ENCODE measurements at places on chromosomes 11 and 22.

GRCh38 chr11:117171404-117172061, 7.0 kb upstream of the SIDT2 start:
- no peak for DNase-seq

GRCh38 chr11:57274904-57275498, 38.0 kb upstream of the APLNR start:
- DNase-seq: no peak

DNA sequence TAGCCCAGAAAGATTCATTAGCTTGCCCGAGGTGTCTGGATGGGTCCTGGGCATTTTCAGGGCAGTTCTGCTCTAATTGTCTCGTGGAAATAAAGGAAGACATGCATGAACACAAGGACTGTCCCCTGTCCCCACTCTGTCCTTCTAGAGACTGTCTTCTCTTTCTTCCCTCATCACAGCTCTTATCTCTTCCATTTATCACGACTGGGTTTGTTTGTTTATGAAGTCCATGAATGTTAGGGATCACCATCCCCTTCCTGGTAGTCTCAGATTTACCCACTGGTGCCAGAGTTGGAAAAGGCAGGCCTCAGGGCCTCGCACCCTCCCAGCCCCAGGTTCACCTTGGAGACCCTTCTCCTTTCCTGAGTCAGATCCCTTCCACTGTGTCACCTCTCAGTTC, 134.8 kb downstream of the PARVA start:
- DNase-seq: no peak

DNA sequence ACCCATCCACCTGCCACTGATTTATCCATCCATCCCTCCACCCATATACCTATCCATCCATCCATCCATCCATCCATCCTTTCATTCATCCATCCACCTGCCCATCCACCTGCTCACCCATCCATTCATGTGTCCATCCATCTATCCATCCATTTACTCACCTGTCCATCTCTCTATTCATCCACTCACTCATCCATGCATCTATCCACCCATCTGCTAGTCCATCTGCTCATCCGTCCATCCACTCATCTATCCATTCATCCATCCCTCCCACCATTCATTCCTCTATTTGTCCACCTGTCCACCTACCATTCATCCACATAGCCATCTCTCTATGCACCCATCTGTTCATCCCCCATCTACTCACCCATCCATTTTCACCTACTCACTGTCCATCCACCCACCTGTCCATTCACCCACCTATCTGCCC, 48.6 kb upstream of the CCDC188 start:
- DNase-seq: no peak

GRCh38 chr11:2521733-2522630, 77.2 kb downstream of the KCNQ1 start:
- DNase-seq: no peak

- no peak for DNase-seq
These were observed 27.4 kb upstream of the HMGXB4 start for GRCh38 chr22:35229865-35230264.

GRCh38 chr11:34165786-34166555, 60.5 kb downstream of the NAT10 start:
- DNase-seq: no peak

- DNase-seq: no peak
These were observed 104.0 kb downstream of the MED15 start for GRCh38 chr22:20611418-20611817.

- DNase-seq: no peak
These were observed 2.1 kb downstream of the USP28 start for GRCh38 chr11:113873236-113873626.

DNA sequence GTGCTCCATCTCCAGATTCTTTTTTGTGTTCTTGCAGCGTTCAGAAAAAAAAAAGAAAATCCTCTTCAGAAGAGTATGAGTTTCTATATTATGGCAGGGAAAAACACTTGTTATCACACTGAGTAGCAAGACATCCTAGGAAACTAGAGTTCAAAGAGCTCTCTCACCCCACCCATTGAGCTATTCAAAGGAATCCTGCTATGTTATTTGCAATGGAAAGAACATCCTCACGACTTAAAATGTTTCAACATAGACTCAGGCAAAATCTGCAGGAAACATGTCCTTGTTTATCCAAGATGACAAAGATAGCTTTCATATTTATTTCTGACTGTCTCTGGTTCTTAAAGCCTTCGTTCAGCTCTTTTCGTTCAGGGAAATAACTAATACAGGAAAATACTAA, 331.6 kb upstream of the ANO5 start:
- no peak for DNase-seq

DNA sequence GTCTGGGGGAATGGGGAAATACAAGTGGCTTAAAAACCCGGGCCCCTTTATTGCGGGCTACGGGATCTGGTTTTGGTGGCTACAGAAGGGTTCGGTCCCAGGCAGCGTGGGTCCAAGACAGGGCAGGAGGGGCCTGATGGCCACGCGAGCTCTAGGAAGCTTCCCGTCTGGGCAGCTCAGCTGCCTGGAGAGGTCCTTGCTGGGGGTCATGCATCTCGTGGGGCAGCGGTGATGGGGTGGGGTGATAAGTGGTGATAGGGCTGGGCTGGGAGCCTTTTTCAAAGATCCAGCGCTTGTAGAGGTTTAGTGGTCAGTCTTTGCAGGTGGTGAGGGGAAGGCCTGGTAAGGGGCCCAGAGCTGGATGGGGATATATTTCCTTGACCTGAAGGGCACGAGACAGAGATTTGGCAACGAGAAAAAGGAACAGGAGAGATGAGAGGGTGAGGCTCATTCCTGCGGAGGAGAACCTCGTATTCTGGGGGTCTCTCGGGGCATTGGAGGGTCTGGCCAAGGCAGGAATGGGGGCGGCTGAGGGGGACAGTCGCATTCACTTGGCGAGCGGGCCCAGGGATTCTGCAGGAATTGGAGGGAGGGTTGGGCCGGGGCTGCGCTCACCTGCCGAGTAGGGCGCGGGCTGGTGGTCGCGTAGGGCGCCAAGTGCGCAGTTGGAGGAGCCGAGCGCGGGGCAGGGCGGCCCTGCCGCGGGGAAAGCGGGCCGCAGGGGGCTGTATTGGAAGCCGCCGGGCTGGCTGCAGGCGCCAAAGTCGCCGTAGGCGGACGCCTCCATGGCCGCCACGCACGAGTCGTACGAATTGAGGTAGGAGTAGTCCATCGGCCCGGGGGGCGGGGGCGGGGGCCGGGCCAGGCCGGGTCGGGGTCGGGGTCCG, 560 bp downstream of the PHOX2A start:
- DNase-seq: no peak

DNA sequence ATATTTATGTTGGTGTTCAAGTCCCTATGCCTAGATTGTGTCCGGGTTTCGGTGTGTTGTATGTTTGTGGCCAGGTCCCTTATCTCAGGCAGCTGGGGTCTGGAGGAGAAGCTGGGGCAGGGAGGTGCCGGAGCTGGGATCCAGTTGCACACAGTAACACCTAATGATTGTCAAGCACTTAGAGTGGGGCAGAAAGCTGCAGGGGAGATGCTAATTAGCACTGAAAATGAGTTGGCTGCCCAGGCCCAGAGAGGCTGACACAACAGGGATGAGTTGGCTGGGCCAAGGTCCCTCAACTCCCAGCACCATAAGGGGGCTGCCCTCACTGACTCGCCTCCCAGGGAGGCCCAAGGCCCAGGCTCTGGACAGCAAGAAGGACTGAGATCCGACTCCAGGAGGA, 12.2 kb downstream of the PDE2A start:
- DNase-seq: no peak

- DNase-seq: no peak
These were observed at the start of gene TCIRG1 for GRCh38 chr11:68038718-68039525. Gene TCIRG1, plus strand, starts transcription at chr11:68039025. Its CDS starts 2,247 bp downstream, at chr11:68041272.

GRCh38 chr22:28896611-28897010, 13.2 kb downstream of the ZNRF3 start:
- no peak for DNase-seq

DNA sequence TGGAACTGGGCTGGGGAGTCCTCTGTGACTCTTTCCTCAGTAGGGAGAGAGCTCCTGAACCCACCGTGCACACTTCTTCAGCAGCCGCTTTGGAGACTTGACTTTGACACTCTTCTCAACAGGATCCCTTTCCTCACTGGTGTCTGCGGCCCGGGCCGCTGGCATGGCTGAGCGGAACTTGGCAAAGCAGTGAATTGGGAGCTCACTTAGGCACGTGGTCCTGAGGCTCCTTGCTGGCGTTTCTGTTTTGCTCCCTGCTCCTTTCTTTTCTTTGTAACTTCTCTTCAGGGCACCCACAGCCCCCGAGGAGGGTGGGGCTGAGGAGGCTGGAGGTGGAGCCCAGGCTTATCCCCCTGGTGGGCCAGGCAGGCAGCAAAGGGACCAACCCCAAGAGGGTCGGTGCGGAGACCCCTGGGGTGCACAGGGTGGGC, 8.4 kb upstream of the KCNQ1OT1 start:
- DNase-seq: no peak

DNA sequence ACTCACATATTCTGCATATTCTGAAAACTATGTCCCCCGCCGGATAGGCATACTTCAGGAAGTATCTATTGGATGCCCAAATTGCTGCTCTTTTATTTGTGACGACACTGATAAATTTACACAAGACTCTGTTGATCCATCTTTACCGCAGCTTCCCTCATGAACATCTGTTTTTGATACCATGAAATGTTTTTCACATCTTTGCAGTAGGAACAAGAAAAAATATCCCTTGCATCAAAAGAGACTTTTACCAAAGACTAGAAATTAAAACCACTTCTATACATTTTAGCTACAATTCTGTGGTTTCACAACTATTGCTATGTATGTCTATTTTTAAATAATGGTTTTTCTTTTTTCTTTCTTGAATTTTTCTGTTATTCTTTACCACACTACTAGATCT, 15.3 kb downstream of the POU2AF2 start:
- DNase-seq: no peak

DNA sequence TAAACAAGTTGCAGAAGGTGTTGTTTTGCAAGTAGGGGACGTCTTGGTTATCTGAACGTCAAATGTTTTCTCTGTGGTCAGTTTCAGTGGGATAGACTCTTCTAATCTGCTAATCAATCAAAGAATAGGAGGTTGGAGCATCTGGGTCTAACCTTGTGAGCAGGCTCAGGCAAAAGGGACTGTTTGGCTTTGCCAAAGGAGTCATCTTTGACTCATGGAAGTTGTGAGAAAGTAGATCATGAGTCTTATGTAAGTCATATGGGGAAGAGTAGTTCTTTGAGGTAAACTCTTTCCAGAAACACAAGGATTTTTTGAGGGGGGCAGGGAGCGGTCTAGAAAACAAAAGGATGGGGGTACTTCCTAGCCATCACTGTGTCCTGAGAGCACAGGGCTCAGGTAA, 27.1 kb upstream of the TOP3B start:
- no peak for DNase-seq

DNA sequence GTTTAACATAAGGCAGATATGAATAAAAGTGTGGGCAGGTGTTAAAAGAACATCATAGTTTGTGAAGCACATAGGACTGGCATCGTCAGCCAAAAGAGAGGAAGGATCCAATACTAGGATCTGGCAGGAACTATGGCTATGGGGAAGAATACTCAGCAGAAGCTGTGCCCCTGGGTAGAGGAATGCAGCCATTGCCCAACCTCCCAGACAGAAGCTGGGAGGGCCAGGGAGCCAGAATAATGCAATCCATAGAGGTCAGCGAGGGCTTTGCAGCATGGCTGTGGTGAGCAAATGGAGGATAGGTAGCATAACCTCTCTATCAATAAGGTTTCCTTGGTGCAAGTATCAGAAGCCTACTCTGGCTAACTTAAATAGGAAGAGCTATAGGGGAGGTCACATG, 11.7 kb upstream of the CSTF3 start:
- no peak for DNase-seq
